ENCODE measurements at places on chromosomes 3 and 15.
A peak's percentile ranks its signal among the peaks of the same experiment; 100 is the strongest.

GRCh38 chr15:99477791-99478471 is 87.9 kb upstream of the MEF2A start:
- DNase-seq, result no peak

DNA sequence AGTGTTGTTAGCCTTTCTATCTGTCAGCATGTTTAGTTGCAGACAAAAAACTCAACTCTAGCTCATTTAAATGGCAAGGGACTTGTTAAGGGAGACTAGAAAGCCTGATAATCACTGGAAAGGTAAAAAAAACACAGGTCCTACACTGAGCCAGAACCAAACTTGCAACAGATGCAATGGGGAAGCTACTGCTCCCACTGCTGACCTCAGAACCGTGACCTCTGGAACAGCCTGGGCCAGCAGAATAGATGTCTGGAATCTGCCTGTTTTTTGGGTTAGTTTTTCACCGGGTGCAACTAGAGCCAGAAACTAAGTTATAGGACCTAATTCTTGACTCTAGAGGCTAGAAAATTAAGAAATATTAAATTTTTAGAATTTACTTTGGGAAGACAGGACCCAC is 32.5 kb upstream of the ARL14 start:
- DNase-seq, result no peak

GRCh38 chr15:74340150-74340549 is 27.3 kb downstream of the CYP11A1 start:
- no peak for DNase-seq

GRCh38 chr3:187066228-187066995 is 72.9 kb downstream of the RPL39L start:
- DNase-seq, result peak; percentile 67

DNA sequence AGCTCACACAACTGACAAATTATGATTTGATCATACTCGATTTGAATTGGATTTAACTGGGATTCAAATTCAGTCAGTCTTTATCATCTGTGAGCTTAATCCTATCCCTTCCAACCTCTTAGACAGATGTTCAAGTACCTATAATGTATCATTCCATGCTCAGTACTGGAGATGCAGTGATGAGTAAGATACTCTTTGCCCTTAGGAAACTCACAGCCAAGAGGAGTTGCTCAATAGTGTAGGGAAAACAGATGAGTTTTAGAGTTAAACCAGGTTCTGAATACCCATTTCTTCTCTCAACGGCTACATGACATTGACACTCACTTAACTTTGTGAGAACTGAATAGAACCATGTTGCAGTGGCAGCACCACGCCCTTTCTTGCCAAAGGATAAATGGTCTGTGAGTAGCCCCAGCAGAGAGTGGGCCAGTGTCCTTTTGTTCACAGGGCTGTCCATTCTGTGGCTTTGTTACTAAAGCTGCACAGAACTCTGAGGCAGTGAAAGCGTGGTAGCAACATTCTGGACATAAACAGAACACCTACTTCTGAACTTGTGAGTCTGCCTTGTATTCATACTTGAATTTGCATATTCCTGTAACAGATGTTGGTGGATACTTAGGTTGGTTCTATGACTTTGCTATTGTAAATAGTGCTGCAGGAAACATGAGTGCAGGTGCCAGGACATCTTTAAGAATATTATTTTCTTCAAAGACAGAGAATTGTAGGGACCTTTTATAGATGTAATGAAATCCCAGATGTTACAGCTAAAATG is 91.6 kb downstream of the RASA2 start:
- no peak for DNase-seq

- no peak for DNase-seq
Measured at GRCh38 chr3:100706365-100706764, 2.9 kb upstream of the TFG start.

GRCh38 chr3:52522651-52523251 is 10.9 kb downstream of the NT5DC2 start:
- DNase-seq, result no peak

DNA sequence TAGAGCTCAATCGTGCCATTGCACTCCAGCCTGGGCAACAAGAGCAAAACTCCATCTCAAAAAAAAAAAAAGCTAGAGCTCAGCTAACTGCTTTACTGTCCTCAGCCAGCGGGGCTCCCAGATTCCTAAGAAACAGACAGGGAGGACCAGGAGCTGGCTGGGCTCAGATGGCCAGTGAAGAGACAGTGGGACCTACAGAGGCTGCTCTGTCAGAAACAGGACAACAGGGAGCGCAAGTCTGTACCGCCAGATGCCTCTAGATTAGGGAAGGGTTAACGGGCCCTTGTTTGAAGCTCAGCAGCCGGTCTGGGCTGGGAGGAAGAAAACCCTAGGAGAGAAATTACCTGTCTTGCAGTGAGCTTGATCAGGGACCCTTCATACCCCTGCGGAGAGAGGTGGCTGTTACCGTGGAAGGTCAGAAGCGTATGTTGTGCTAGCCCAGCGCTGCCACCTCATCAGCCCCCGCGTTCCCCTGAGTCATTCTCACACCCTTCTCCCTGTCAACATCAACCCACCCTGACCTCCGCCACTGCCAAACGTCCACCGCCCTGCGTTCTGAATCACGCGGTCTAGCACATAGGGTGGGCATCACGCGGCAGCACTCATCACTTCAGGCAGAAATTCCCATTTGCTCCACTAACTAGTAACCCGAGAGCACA is 25.3 kb downstream of the RBPMS2 start:
- no peak for DNase-seq

- no peak for DNase-seq
Measured at GRCh38 chr3:183224180-183224970, 28.7 kb upstream of the B3GNT5 start.

DNA sequence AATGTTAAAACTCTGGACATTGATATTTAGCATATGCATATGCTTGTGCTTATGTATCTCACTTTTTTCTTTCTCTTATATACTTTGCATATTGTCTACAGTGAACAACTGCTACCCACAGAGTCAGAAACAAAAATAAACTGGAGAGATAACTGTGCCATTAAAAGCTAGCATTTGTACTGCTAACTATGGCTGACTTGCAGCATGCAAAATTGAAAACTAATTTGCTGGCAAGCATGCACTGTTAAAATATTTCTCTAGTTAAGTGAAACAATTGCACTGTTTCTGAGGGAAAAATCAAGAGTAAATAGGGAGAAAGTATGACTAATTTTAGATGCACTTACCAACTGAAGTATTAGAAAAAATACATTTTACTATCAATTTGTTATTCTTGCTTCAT is 177.8 kb downstream of the CBLB start:
- no peak for DNase-seq

GRCh38 chr3:153679714-153680113 is 441.5 kb upstream of the ARHGEF26 start:
- DNase-seq, result no peak

DNA sequence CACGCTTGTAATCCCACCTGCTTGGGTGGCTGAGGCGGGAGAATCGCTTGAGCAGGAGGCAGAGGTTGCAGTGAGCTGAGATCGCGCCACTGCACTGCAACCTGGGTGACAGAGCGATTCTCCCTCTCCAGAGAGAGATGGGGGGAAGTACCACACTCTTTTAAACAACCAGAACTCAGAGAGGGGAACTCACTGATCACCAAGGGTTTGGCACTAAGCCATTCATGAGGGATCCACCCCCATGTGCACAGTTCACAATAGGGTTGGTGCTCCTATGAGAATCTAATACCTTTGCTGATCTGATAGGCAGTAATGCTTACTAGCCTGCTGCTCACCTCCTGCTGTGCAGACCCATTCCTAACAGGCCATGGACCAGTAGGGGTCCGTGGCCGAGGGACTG is 51.6 kb downstream of the QTRT2 start:
- no peak for DNase-seq

DNA sequence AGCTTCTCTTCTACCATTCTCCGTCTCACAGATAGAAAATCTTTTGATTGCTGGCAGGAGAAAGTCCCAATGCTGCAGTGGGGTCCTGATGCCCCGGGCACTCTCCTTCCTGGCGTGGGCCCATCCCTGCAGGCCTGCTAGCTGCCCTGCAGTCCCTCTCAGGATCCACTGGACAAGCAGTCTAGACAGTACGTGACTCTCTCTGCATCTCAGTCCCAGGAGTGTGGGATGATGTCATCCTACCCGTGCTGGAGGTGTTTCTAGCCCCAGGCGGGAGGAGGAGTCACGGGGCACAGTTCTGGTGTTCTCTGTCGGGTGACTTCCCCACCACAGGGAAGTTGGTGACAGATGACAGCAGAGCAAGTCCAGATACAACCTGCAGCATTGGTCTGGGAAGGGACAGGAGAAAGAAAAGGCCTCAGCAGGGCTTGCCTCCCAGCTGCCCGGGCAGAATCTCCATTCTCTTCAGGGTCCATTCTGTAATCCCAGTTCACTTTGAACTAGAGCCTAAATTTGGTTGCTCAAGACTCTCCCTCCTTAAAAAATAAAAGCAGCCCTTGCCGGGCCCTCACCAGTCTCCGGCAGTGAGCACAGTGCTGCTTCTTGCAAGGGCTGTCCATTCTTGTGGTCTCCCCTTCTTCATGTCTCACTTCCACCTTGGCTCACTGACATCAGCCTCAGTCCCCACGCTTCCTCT is 30.6 kb downstream of the SLC28A1 start:
- DNase-seq, result no peak

DNA sequence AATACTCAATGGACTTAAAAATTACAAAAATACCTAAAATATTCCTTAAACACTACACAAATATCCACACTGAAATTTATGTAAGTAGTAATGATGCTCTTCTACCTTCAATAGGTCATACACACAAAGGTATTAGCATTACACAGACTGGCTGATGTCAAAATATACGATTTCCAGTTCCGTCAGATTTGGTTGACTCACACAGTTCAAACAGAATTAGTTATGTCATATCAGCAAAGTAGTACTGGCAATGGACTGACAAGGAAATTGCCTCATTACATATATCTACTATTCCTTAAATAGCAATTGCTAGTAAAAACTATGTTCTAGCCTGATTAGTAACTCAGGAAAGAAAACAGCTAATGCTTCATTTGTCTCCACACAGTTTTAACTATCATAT is 70.8 kb downstream of the ADAM10 start:
- no peak for DNase-seq

DNA sequence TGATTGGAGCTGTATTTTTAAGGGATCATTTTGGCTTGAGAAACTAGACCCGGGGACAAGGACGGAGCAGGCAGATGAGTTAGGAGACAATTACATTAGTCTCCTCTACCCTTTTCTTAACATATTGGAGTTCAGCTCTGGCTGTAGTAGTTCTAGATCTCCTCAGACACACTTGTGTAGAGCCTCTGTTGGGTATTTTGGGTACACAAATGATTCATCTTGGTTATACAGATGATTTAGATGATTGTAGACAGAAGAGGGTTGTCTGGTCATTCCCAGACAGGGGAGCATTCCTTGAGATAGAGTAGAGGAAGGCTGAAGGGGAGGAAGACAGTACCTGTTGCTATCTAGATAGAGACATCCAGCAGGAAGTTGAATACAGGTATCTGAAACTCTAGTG is 43.4 kb downstream of the CD86 start:
- DNase-seq, result no peak

GRCh38 chr15:88100181-88100580 is 156.4 kb downstream of the NTRK3 start:
- DNase-seq, result no peak

GRCh38 chr3:189108067-189108466 is 63.7 kb upstream of the TPRG1 start:
- DNase-seq, result no peak

GRCh38 chr3:99630815-99631214 is 7.6 kb upstream of the COL8A1 start:
- no peak for DNase-seq

DNA sequence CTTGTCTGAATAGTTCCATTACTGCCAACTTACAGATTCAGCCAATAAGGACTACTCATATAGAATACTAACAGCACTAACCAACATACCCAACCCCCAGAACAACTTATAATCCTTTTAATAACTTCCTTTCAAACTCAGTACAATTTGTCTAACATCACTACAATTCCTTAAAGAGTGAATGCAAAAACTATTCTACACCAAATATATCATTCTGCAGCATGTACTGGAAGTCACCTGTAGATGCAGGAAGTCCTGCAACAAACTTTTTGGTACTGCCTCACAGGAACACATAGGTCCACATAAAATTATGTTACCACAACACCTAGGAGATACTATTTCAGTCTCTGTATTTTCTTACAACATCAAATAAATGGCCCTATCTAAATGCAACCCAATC is 2.1 kb downstream of the CCNL1 start:
- DNase-seq, result no peak

- DNase-seq, result no peak
Measured at GRCh38 chr3:41265011-41265545, 65.8 kb downstream of the CTNNB1 start.

DNA sequence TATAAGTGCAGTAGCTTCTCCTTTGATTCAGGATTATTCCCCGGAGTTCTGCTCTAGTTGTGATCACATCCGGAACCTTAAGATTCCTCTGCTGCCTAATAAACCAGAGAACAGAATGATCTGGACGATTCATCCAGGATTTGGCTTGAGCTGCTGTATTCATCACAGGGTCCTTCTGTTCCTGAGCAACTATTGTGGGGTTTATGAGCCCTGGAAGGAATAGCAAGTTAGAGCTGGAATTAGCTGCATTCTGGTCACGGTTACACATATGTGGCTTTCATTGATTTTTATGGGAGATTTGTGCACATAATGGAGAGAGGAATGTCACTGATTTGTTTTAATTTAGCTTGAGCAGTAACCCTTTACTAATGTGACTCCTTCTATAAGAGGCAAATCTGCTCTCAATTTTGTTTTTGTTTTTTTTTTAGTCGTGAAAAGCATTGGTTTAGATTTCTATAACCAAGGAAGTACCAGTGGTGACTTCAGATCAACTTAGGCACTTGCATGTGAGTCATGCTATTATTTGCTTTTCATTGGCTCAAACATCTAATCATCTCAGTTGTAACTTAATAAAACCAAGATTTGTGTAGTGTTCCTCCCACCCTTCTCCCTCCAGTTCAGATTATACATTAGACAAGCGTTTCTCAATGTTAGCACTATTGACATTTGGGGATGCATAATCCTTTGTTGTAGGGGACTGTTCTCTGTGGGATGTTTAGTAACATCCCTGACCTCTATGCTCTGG is 148.5 kb downstream of the OTOL1 start:
- no peak for DNase-seq

DNA sequence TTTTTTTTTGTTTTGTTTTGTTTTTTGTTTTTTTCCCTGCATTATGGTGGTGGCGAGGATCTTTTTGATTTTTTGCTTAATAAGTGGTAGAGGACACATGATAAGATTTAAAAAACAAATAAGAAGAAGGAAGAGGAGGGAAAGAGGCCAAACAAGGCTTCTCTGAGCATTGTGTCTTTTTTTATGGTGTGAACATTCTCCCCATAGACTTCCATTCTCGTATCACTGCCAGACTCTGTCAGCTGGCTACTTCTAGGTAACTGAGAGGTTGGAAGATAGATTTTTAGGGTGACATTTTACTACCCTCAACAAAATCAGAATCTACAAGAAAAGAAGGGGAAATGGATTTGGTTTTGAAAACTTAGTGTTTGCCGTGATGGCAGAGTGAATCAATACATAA is 3.8 kb downstream of the NLGN1 start:
- DNase-seq, result no peak

- no peak for DNase-seq
Measured at GRCh38 chr15:48759921-48760320, 50.9 kb downstream of the CEP152 start.
